ENCODE measurements at places on chromosomes 11 and 22.

GRCh38 chr11:43925063-43925931 is 17.1 kb upstream of the C11orf96 start:
- DNase-seq, result no peak

- DNase-seq, result no peak
These were observed 624.8 kb upstream of the KIRREL3 start for GRCh38 chr11:127625402-127625801.

- DNase-seq, result no peak
These were observed 14.0 kb downstream of the SAMM50 start for GRCh38 chr22:43969021-43969878.

DNA sequence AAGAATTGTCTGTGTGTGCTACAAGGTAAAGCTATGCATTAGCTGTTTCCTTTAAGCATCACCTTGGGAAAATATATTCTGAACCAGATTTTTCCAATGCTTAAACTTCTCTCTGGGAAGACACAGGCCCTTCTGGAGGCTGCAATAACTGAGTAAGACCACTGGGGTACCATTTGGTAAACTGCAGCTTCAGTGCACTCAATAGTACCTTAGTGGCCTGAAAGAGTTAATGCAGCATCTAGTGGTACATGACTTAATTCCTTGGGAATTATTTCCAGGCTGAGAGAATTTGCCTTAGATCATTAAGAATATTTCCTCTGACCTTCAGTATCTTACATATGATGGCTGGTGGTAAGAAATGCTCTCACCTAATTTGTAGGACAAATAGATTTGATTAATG is 727.4 kb downstream of the DLG2 start:
- no peak for DNase-seq

- no peak for DNase-seq
These were observed 587.1 kb downstream of the SOX6 start for GRCh38 chr11:15769203-15769602.

DNA sequence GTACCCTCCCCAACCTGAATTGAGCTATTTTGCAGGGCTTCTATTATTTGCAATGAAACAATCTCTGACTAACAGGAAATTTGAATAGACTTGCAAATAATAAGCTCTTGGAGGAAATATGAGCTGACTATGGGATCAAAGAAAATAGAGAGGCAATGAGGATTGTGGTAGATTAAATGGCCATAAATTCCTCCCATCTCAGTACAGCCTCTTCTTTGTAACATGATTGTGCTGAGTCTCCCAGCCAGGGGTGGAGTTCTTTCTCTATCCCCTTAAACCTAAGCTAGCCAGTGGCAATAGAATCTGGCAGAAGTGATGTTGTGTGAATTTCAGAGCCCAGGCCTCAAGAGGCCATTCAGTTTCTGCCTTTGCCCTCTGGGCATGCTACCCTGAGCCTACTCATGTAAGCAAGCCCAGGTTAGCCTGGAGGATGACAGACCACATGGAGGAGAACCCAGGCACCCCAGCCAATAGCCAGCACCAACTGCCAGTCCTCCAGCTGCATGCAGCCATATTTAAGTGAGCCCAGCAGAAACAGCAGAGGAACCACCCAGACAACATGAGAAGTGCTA is 86.8 kb upstream of the TP53I11 start:
- DNase-seq, result no peak

DNA sequence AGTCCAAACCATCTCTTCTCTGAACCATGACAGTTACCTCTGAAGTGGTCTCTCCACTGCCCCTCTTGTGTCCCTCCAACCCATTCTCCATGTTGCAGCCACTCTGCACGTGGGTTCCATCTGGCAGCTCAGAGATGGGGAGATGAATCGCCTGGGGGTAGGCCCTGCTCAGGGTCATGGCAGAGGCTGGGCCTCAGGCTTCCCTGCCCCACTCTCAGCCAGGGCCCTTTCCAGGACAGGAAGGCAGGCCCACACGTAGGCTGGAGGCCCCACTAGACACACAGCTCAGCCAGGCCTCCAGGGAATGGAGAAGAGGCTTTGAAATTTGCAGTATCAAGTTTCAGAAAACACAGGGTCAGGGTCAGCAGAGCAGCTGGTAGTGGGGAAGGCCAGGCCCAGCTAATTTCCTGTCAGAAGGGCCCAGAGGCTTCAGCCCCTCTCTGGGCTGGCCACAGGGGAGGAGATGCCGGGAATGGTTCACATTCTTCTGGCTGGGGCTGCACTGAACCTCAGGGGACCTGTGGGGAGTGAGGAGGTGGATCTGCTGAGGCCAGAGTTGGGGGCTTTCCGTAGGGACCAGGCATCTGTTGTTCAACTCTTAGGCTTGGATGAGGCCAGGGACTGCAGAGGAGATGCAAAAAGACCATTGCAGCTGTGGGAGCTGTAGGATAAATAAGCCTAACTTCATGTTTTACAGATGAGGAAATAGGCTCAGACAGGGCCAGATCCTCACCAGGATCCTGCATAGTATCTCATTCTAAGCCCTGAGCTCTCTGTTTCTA is 101.6 kb downstream of the SWAP70 start:
- DNase-seq, result peak; percentile 13

- no peak for DNase-seq
These were observed 12.7 kb upstream of the SNX32 start for GRCh38 chr11:65821107-65821506.

GRCh38 chr22:42683578-42684283 is 34.5 kb upstream of the CYB5R3 start:
- DNase-seq, result no peak

- DNase-seq, result no peak
These were observed 1.9 kb downstream of the SLC43A3 start for GRCh38 chr11:57424792-57425564.

DNA sequence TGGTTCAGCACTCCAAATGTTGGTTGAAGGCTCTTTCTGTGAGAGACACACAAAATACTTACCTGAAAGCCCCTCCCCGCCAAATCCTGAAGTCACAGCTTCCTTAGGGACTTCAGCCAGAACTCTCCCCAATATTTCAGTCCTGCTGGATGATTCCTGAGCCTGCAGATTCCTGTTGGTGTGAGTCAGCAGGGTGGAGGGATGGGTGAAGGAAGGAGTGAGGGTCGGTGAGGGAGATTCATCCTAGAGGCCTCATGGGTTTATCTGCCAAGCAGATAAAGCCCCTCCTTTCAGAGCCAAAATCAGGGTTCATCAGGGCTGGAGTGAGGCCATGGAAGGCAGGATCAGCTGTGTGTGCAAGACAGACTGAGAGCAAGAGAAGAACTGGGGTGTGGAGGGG is 37.9 kb downstream of the SMIM38 start:
- DNase-seq, result no peak

DNA sequence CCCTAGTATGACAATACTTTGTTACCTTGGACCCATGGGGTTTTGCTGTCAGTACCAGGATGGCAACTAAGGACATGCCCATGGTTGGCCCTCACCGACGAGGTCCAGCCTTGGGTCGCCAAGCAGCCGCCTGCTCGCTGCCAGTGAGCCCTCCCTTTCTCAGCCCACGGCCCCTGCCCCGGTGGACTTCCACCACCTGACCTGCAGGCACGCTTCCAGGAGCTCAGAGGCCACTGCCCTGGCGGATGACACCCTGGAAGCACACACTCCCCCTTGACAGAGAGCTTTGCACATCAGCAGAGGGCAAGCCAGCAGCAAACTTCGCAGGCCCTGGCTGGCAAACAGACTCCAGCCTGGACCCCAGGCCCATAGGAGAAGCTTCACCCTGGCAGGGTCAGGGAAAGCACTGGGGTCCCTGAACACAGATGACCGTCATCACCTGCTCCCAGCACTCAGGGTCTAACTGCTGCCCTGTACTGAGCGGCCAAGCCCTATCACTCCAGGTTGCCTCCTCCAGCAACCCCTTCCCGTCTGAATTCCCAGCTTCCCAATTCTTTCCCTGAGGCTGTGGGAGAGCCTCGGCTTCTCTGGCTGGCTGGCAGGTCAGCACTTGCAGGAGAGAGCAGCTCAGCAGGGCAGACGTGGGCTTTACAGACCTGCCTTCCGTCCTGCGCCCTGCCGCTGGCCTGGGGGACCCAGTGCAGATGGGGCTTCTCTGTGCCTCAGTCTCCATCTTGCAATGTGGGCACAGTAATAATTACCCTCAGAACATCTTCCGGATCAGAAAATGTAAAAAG is 2.7 kb upstream of the PPARA start:
- no peak for DNase-seq

DNA sequence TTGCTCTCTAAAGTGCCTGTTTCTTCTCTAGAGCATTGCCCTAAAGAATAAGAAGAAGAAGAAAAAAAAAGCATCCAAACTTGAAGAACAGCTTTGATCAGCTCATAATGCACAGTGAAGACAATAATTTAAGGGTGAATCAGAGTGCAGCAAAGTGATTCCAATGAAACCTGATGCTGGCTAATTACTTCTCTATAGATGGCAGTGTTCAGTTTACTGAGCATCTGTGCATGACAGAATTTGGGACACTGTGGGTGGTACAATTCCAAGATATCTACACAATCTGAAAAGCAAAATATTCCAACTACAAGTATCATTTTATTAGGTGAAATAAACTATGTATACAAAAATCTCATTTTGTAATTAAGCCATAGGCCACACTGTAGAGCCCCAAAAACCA is 450.5 kb upstream of the CCDC90B start:
- DNase-seq, result no peak

DNA sequence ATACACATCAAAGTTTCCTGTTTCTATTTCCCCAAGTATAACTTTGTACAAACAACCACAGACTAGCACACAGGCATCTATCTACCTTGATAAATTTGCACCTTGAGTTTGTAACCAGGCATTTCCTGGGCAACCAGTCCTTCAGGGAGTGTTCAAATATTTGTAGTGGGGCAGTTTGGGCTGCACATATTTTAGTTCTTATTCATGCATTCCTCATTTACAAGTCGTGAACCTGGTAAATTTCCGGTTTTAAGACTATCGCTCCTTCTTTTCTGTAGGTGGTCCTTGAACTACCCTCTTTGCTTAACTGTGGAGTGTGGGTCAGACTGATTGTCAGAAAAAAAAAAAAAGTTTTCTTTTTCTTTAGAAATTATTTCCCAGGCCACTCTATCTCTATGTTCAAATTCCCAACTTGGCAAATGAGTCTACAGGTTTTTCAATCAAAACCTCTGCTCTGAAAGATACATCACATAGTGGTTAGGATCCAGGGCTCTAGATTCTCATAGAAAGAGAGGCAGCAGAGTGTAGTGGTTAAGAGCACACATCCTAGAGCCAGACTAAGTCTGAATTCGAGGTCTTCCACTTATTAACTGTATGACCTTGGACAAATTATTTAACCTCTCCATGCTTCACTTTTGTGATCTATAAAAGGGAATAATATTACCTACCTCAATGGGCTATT is 201.5 kb downstream of the SOX6 start:
- DNase-seq, result no peak

DNA sequence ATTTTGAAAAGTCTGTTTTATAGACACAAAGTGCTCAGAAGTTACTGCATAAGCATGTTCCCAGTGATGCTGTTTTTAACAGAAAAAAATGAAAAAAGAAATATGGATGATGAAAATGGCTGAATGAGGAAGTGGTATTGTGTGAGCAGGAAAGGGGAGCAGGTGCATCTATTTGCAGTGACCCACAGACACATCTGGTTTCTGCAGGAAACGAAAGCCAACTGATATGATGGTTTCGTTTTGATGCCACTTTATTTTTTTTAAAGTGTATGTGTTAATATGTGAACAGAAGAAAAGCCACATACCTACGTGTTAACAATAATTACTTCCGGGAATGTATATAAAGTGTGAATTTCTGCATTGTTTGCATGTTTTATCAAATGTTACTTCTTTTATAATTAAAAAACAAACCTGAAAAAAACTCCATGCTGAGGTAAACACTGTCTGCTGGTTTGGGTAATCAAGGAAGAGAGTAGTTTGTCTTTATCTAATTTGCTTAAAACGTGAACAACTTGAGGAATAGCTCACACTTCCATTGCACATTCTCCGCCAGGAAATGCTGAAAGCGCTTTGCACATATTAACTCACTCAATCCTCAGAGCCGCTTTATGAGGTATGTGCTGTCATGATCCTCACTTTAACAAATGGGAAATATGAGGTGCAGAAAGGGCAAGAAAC is 1335.9 kb downstream of the TBC1D22A start:
- DNase-seq, result no peak

All from NCI-H1930 (cell line).